Spinal cord (tissue), 10 donors: ENCODE measurements at places on chromosomes 13 and 19. TPM values are rescaled to one million over a fixed set of nuclear protein-coding genes. Genes with fewer than 3 reads are reported as not detected.

- H3K27me3 ChIP-seq: no peaks in the 10 kb centered on the region
- DNase-seq: no peak
- H3K4me3 ChIP-seq: no peak overlapping the region
Observed at GRCh38 chr13:30499338-30499737, 33.6 kb upstream of the HMGB1 start.

DNA sequence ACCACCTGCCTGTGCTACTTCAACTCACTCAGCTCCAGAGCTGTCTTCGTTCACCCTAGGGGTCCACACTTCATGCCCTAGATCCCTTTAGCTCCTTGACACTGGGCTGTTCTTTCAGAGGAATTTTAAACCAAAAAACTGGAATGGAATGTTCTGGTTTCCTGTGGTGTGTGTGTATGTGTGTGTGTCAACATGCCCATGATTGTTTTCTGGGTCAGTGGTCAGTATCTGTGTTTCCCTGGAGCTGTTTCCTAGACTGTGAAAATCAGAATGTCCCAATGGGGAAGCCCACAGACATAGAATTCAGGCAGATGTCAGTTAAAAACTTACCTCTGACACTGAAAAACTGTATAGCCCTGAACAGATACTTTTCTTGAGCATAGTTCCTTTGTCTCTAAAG lies 1.3 kb downstream of the PMIS2 start:
- H3K27me3 ChIP-seq: no peaks in the 10 kb centered on the region
- no peak overlapping the region for H3K27ac ChIP-seq
- H3K4me3 ChIP-seq: no peak overlapping the region
- DNase-seq: no peak

- H3K36me3 ChIP-seq: no peaks in the 10 kb centered on the region
- H3K27ac ChIP-seq: no peak overlapping the region
- no peak overlapping the region for H3K4me3 ChIP-seq
Observed at GRCh38 chr13:106277484-106278154, 257.8 kb downstream of the EFNB2 start.

GRCh38 chr19:38893341-38893771 lies 6.1 kb downstream of the SIRT2 start:
- peaks cover 68% of the 10 kb centered on the region for H3K36me3 ChIP-seq
- no peak overlapping the region for H3K27ac ChIP-seq
- no peak for DNase-seq

- no peaks in the 10 kb centered on the region for H3K27me3 ChIP-seq
- no peak overlapping the region for H3K4me3 ChIP-seq
- H3K4me1 ChIP-seq: no peaks in the 10 kb centered on the region
- H3K27ac ChIP-seq: no peak overlapping the region
Observed at GRCh38 chr13:93774506-93774905, 547.9 kb downstream of the GPC6 start.

GRCh38 chr13:74424455-74424854 lies 290.3 kb upstream of the KLF12 start:
- DNase-seq: no peak
- H3K27ac ChIP-seq: no peak overlapping the region
- H3K27me3 ChIP-seq: no peaks in the 10 kb centered on the region
- H3K4me3 ChIP-seq: no peak overlapping the region
- H3K4me1 ChIP-seq: no peaks in the 10 kb centered on the region

The TGDS gene
- 13.6 TPM for total RNA-seq

The TNFSF11 gene
- total RNA-seq: 0.40 TPM

The TTYH1 gene
- total RNA-seq: 223 TPM
